T-helper 1 cell (primary cell): ENCODE measurements at places on chromosomes 13 and 19.

- DNase-seq = no peak
Observed at GRCh38 chr13:25135896-25136295, 36.2 kb downstream of the AMER2 start.

GRCh38 chr13:100240109-100240779 lies 151.4 kb downstream of the PCCA start:
- no peak for DNase-seq

- no peak for DNase-seq
Observed at GRCh38 chr19:29841209-29841558, 29.4 kb downstream of the CCNE1 start.

GRCh38 chr13:113448885-113449692 lies 4.2 kb downstream of the ADPRHL1 start:
- no peak for DNase-seq

- no peak for DNase-seq
Observed at GRCh38 chr13:112843392-112844111, 125.5 kb upstream of the MCF2L start.

DNA sequence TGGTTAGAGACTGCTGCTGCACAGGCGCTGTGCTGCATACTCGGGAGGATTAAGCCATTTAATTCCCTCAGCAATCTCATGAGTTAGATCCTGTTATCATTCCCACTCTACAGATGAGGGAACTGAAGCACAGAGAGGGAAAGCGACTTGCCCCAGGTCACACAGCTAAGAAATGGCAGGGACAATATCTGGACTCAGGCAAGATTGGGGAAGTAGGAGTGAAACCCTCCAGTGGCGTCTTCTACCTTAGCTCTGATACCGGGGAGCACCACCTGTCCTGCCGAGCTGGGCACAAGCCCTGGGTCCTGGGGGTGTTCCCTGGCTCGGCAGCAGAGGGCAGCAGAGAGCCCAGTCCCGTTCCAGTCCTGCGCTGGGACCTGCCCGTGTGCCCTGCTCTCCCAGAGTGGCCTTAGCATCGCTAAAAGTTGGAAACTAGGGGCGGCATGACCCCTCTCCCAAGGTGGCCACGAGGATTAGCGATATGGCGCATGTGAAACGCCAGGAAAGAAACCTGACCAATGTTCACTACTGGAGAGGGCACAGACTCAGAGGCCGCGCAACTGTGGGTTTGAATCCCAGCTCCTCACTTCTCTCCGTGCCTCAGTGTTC lies 20.5 kb downstream of the CYTH2 start:
- DNase-seq = peak; percentile 66

- no peak for DNase-seq
Observed at GRCh38 chr13:40452038-40452666, 214.3 kb downstream of the FOXO1 start.

GRCh38 chr13:110166598-110166997 lies 140.4 kb downstream of the COL4A1 start:
- no peak for DNase-seq

- DNase-seq = no peak
Observed at GRCh38 chr19:3140667-3141038, 4.8 kb downstream of the GNA15 start.

DNA sequence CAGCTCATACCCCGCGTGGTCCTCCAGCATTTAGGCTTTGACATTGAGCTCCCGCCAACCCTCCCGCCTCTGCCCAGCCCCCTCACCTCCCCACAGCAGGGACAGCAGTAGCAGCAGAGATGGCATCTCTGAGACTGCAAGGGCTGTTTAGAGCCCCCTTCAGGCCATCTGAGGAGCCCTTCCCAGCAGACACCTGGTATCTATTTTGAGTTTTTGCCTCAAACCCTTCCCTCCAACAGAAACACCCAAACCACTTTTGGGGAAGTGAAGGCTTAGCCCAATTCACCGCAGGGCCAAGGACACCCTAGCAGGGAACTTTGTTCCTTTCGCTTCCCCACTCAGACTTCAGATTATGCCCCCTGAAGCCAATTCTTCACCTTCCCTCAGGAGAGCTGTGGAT lies 6.3 kb upstream of the ZNF175 start:
- DNase-seq = no peak

- no peak for DNase-seq
Observed at GRCh38 chr19:34744896-34745690, 11.1 kb downstream of the ZNF181 start.

- DNase-seq = no peak
Observed at GRCh38 chr19:7853770-7854128, 20.4 kb downstream of the PRR36 start.

DNA sequence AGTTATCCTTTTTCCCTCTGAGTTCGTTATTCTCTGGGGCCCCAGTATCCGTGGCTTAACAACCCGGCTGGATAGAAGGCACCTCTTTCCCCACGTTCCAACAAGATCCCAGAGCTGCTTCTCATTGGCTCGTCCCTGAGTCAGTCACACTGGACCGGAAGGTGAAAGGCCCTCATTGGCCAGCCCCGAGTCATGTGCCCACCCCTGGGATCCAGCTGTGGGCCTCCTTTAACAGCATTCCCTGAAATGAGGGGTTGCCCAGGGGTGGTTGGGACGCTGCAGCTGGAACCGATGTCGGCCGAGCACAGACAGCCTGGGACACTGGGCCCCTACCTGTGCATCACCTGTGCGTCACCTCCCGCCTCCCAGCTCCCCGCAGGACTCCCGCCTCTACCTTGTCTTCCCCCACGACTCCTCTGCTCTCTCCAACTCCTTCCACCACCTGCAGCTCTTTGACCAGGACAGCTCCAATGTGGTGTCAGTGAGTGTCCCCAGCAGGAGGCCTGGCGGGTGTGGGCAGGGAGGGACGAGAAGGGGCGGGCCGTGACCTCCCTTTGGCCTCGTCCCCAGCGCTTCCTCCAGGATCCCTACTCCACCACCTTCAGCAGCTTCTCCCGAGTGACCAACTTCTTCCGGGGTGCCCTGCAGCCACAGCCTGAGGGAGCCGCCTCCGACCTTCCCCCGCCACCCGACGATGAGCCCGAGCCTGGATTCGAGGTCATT lies 4.3 kb downstream of the TBC1D17 start:
- DNase-seq = no peak

DNA sequence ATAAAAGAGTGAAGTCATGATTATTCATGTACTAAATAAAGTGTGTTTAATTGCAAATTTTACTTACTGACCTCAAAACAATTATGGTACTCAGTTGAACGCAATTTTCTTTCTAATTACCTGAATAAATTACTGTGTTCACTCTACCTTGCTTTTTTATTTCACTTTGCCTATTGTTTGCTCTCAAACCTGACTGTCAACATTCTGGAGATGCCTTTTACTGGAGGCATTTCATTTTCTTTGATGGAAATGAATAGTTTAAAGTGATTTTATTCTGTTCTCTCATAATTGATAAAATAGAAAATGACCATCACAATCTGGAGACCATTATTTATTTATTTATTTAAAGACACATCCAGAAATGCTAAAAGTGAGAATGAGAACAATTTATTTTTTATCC lies 811.5 kb upstream of the ATXN8OS start:
- no peak for DNase-seq

DNA sequence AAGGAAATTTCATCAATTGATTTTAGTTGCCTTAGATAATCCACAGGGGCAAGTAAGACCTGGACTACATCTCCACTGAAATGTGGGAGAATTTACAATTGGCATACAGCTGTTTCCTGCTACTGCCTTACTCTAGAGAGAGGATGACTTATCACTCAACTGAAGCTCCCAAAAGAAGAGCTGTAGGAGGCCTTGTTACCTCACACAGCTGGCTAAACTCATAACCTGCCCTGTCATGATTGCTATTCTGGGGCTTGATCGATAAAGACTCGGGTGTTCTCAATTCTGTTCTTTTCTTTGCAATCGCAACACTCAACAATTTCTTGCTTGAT lies 1396.4 kb downstream of the EFNB2 start:
- no peak for DNase-seq

DNA sequence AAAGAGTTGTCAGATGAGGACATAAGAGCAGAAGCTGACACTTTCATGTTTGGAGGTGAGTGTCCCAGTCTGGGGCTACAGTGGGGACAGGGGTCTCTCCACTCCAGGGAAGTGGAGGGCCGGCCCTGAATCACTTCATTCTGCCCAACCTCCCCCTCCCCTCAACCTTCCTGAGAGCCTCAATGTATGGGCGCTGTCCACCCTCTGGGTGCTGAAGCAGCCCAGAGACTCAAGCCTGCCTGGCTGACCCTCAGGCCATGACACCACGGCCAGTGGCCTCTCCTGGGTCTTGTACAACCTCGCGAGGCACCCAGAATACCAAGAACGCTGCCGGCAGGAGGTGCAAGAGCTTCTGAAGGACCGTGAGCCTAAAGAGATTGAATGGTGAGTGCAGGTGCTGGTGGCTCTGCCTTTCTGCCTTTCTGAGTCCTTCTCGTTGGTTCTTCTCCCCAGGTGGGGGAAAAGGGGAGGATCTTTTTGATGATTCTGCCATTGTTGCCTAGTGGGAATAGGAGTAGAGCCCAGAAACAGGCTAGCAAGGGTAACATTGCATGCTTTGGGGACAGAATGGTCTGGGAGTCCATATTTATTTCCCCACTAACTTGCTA lies 8.8 kb downstream of the CYP4F8 start:
- no peak for DNase-seq

GRCh38 chr13:28049880-28050875 lies 50.2 kb downstream of the FLT3 start:
- DNase-seq = no peak

DNA sequence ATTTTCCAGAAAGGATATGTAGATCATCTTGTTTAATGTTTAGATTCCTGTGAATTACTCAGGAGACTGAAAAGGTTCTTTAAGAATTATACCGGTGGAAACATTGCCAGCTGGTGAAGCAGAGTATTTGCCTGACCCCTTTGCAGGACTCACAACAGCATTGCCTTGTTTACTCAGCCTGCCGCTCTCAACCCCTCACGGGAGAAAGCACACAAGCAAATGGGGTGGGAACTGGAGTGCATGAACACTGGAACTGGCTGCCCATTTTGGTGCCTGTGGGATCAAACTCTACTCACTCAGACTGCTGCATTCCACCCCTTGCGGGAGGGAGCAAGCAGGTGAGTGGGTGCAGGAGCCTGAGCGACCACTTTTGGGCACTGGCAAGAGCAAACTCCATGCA lies 804.7 kb upstream of the SLITRK1 start:
- no peak for DNase-seq

GRCh38 chr13:111359237-111359915 lies 38.9 kb downstream of the TEX29 start:
- no peak for DNase-seq

- no peak for DNase-seq
Observed at GRCh38 chr19:2057484-2058469, 6.7 kb upstream of the MKNK2 start.

- no peak for DNase-seq
Observed at GRCh38 chr19:372306-372890, 27.8 kb upstream of the MIER2 start.

- DNase-seq = no peak
Observed at GRCh38 chr13:50126263-50126992, 111.2 kb downstream of the KCNRG start.

DNA sequence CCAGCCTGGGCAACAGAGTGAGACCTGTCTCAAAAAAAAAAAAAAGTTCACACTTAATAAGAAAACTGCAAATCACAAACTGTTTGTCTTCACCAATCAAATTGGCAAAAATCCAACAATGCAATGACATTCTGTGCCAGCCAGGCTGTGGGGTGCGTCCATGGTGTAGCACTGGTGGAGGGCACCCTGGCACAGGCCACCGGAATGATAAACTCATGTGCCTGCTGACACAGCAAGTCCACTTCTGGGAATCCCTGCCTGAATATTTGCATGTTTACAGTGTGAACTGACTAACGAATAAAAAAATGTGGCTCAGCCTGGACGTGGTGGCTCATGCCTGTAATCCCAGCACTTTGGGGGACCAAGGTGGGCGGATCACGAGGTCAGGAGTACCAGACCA lies 1.6 kb upstream of the LRRC25 start:
- no peak for DNase-seq

GRCh38 chr19:48600679-48601417 lies 5.7 kb upstream of the SPACA4 start:
- no peak for DNase-seq

DNA sequence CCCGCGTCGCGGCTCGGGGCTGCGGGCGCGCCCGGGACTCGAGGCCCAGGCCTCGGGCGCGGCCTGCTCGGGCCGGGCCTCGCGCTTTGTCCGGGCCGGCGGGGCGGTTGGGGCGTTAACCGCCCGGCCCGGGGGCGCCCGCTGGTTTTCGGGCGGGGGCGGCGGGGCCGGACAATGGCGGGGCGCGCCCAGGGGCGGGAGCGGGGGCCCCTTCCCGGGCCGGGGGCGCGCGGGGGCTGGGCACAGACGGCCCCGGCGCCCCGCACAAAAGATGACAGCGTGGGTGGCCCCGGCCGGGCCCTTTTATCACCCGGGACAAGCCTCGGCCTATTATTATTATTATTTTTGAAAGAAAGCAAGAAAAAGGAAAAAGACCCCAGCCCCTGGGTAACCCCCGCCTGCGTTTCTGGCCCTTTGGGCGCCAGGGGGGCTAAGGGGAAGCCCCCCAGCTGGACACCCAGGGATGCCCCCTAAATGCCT lies 419 bp downstream of the KDM4B start:
- no peak for DNase-seq

- no peak for DNase-seq
Observed at GRCh38 chr19:16751701-16752100, 32.1 kb downstream of the NWD1 start.

- DNase-seq = no peak
Observed at GRCh38 chr19:6011794-6012193, 33.9 kb upstream of the RANBP3 start.

DNA sequence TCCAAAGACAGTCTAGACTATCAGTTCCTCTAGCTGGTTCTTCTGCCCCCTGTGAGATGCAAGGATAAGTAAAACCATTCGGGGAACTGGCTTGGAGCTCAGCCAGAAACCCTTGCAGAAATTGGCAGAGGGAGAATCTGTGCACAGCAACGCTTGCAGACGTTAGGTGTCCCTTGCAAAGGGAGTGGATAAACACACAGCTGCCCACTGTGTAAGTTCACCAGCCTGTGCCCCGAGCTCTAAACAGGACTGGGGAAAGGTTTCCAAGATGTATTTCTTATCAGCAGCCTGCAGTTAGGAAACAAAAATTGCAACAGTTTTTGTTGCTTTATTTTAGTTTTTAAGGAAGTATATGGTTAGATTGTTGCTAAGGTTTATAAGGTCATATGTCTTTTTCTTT lies 19.0 kb upstream of the ADGRE1 start:
- DNase-seq = no peak

GRCh38 chr19:7595466-7596133 lies at the start of gene CAMSAP3:
TSS of gene CAMSAP3 (plus strand) at chr19:7595863. CDS start at chr19:7596003, 140 bp downstream.
- DNase-seq = no peak

DNA sequence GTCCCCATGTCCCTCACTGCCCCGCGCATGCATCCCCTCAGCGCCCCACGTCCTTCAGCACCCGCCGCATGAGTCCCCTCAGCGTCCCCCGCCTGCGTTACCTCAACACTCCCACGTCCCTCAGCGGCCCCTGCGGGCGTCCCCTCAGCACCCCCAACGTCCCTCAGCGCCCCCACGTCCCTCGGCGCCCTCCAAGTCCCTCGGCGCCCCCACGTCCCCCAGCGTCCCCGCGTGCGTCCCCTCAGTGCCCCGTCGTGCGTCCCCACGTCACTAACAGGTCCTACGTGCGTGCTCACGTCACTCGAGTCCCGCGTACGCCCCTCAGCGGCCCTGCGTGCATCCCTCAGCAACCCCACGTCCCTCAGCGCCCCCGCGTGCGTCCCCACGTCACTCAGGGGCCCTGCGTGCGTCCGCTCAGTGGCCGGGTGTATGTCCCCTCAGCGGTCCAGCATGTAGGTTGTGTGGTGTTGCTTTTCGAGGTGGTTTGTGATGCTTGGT lies 19.5 kb upstream of the GAS6 start:
- no peak for DNase-seq

- DNase-seq = no peak
Observed at GRCh38 chr19:3658004-3658869, 31.6 kb upstream of the CACTIN start.

- DNase-seq = no peak
Observed at GRCh38 chr19:45117167-45117594, 24.2 kb downstream of the PPP1R37 start.
